COR-L47 (cell line): ENCODE measurements at places on chromosomes 2 and 18.

DNA sequence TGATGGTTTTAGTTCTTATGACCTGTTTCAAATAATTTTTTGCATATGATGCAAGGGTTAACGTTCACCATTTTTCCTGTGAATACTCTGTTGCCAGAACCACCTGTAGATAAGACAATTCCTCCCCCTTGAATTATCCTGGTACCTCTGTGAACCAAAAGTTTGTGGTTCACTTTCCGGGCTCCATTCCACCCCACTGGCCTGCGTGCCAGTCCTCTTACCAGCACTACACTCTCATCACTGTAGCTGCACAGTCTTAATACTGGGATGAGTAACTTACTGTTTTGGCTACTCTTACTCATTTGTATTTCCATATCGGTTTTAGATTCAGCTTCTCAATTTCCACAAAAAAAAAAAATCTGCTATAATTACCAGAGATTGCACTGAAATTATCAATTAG is 34.4 kb downstream of the AFG3L2 start:
- DNase-seq: no peak

- DNase-seq: no peak
These were observed 51.6 kb downstream of the APOB start for GRCh38 chr2:20992201-20992711.

DNA sequence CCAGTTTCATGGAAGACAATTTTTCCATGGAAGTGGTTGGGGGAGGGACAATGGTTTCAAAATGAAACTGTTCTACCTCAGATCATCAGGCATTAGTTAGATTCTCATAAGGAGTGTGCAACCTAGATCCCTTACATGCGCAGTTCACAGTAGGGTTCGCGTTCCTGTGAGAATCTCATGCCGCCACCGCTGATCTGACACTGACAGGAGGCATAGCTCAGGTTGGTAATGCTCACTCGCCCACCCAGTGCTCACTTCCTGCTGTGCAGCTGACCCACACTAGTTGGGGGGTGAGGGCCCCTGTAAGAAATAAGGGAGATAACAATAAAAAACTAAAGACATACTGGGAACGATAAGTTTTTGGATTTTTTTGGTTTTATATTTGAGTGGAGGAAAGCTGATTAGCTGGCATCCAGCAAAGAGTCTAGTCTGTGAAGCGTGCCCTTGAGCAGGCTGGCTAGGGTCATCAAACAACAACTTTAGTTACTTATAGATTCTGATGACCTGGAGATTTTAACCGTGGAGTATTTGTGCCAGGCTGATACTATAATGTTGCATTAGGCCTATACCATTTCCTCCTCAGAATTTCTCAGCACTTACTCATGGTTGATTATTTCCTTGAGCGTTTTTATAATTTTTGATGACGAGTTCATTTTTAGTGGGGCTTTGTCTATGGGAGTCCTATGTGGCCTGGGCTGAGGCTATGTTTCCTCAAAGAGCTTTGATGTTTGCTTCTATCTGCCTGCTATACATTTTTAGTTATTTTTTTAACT is 6.3 kb upstream of the MCFD2 start:
- DNase-seq: no peak

DNA sequence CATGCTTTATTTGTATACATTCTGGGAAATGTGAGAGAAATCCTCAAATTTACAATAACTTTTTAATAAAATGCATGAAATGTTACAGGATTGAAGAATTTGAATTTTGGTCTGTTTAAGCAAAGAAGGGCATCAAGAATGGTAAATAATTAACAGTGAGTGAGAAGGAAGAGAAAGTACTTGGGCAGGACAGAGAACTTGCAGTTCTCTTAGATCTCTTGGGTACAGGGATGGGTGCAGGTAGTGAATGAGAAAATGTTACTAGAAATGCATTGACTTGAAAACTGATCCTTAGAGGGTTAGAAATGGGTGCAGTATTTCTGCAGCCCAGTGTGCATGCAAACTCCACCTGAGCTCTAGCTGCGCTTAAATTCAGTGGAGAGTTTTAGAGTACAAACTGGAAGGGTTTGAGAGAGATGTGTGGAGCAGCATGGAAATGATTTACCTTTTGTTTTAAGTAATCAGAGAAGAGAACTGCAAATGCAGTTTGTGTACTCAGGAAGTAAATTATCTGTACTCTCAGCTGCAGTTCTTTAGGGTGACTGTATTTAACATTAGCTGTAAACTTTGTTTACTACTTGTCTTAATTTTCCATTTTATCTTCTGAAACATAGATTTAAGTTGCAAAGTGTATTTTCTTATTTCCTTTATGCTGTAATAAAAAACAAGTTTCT is 51.0 kb upstream of the RAB27B start:
- DNase-seq: no peak

DNA sequence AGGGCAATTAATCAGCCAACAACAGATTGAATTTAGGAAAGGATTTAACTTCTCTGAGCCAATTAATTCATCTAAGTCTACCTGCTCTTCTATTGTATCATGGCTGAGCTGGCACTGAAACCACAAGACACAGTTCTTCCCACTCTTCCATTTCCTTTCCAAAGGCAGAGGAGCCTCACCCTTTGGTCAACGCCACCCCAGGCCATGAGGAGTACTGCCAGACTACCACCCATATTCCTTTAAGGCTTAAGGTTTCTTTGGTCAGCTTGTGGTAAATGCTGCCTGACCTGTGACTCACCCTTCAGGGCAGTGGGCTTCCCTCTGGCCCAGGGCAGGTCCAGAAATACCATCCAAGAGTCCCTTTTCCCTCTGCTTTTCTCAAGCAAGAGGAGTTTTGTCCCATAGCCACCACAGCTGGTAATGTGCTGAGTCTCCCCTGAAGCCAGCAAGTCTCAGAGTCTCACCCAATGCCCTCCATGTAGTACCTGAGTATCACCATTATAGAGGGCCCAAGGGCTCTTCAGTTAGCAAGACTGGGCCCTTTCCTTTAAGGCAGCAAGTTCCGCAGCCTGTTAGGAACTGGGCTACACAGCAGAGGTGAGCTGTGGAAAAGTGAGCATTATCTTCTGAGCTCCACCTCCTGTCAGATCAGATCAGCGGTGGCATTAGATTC is 900.5 kb upstream of the CRIM1 start:
- DNase-seq: no peak

DNA sequence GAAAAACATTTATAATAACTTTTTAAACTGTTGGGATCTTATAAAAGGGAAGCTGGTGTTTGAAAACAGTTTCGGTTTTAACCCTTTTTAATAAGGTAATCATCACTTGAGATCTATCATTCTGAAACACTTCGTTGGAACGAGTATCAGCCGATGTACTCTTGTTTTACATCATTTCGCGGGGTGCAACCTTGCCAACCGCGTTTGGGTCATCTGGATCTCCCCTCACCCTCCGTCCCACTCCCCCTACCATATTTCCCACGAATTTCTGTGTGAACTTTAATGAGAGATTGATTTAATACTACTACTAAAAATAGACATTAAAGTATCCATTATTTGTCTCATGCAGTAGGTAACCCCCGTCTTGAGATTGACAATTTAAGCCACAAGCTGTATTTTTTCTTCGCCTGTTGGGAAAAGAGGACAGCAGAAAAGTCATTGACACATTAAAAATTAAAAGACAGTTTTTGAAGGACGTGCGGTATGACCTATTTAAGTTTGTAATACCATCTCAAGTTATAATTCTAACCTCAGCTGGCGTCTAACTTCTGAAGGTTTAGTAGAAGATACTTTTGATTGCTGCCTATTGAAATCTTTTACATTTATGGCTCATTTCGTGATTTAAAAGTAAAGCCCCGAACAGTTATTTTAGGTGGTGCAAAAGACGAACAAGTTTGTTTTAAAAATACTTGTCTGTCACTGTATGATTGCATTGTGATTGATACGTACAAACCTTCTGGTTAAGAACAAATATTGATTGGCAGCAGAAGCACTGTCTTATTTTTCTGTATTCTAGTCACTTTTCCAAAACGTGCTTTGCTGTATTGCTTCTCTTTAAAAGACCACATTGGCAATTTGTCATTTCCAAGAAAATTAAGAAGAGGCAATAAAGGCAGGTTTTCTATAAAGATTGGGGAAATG is 1.5 kb downstream of the CREB1 start:
- DNase-seq: no peak

- DNase-seq: no peak
These were observed 8.1 kb downstream of the NBEAL1 start for GRCh38 chr2:203022751-203023150.
